ENCODE measurements at places on chromosomes 5 and 9.
A peak's percentile ranks its signal among the peaks of the same experiment; 100 is the strongest.

- DNase-seq, result no peak
Observed at GRCh38 chr9:5622016-5622415, 6.9 kb upstream of the RIC1 start.

- peak; percentile 29 for DNase-seq
Observed at GRCh38 chr5:90558344-90559192, at the start of gene ADGRV1. TSS of gene ADGRV1 (plus strand) at chr5:90558797. CDS start at chr5:90558896, 99 bp downstream.

GRCh38 chr9:108056084-108056804 is 566.7 kb upstream of the KLF4 start:
- DNase-seq, result no peak

- no peak for DNase-seq
Observed at GRCh38 chr9:125889476-125890419, 142.6 kb downstream of the PBX3 start.

DNA sequence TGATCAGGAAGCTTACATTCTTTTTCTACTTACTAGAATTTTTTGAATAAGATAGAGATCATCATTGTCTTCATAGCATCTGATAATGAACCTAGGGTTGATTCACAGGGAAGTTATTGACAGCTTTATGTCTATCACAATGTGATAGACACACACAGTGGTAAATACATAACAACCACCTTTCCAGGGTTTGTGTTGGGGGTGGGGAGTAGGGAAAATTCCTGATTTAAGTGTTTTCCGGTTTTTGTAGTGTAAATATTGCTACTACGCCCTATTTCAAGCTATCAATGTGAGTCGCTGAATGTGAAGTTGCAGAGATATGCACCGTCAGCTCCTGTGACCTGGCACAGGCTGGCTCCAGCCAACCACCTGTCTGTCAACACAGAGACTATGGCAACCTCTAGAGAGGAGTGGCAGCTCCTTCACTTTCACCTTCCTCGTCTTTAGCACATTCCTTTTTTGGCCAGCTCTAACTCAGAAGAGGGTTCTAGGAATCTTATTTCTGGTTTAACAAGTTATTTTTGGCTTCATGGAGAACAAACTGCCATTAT is 224.9 kb downstream of the MAT2B start:
- DNase-seq, result no peak

GRCh38 chr5:39017504-39017903 is 56.7 kb downstream of the RICTOR start:
- no peak for DNase-seq

- no peak for DNase-seq
Observed at GRCh38 chr9:136057236-136058081, 37.6 kb downstream of the NACC2 start.

DNA sequence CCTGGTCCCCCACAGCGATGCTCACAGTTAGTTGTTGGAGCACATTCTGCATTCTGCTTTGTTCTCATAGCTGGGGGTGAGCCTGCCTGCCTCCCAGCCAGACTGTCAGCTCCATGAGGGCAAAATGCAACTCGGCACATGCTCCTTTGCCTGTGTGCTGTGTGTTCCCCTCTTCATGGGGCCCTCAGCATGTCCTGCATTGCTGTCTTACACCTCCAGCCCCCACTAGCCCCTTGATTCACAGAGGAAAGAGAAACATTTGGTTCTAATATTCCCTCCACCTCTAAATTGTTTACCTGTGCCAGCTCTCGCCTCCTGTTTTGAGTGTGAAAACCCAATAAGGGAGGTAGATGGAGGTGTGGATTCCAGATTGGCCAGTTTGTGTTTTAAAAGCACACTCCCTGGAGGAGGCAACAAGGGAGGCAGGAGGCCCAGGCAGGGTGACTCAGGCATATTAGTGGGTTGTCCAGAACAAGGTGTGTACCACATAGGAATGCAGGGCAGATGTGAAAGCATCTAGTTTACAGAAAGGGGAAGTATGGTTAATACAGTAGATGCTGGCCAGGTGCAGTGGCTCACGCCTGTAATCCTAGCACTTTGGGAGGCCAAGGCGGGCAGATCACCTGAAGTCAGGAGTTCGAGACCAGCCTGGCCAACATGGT is 224.6 kb downstream of the AGTPBP1 start:
- DNase-seq, result no peak

DNA sequence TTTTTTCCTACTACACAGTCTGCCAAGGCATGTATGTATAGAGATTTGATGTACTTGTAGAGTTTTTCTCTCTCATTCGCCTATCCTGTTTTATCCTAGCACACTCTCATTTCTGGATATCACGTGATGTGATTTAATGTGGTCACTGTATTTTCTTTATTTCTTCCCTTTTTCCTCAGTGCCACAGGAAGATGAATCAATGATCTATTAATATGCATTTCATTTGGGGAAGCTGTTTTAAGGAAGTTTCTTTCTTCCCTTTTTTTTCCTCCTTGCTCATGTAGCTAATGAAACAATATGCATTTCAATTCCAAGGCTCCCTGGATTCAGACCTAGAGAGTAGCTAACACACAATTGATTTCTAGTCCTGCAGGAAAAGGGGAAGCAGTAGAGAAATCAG is 506.3 kb upstream of the WWC1 start:
- no peak for DNase-seq

- DNase-seq, result no peak
Observed at GRCh38 chr5:176350416-176350815, 11.1 kb downstream of the KIAA1191 start.

DNA sequence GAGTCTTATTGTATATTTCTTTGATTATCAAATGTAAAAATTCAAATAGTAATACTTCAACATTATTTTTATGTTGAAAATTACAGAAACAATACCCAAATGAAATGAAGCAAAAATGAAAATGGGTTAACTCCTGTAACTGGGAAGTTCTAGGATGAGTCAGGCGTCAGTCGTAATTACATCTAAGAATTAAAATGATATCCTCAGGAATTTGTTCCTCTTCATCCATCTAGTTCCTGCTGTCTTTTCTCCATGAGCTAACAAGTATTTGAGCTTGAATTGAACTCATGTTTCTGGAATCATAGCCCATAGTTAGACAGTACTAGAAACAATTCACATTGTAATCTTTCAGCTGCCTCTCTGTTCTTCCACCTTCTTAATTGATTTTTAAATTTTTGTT is 568.3 kb upstream of the TLE4 start:
- DNase-seq, result no peak

GRCh38 chr9:79665369-79665768 is 93.6 kb downstream of the TLE4 start:
- no peak for DNase-seq

- DNase-seq, result no peak
Observed at GRCh38 chr9:105204416-105204815, 40.0 kb upstream of the SLC44A1 start.

- DNase-seq, result no peak
Observed at GRCh38 chr5:144189800-144190429, 19.2 kb downstream of the KCTD16 start.

GRCh38 chr9:69190863-69191181 is 16.7 kb downstream of the TJP2 start:
- DNase-seq, result no peak

- no peak for DNase-seq
Observed at GRCh38 chr5:171650597-171650996, 135.0 kb upstream of the SMIM23 start.

- DNase-seq, result no peak
Observed at GRCh38 chr5:36982146-36982545, 105.6 kb downstream of the NIPBL start.

- DNase-seq, result no peak
Observed at GRCh38 chr5:78328585-78329173, 31.7 kb upstream of the SCAMP1 start.

DNA sequence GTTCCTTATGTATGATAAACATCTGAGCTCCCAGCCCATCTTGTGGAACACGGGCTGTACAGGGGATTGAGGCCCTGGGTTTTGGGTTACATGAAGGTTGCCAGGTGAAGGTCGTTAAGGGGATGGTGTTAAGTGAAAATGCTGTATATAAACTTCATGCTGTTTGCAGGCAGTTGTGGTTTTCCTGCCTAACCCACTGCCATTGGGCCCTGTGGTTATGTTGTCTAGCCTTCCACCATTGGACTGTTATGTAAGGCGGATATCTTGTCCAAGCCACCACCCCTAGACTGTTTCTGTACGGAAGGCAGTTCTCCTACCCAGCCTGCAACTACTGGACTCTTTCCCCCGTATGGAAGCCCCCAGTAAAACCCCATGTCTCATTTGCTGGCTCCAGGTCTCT is 246.1 kb downstream of the KIF4B start:
- no peak for DNase-seq

DNA sequence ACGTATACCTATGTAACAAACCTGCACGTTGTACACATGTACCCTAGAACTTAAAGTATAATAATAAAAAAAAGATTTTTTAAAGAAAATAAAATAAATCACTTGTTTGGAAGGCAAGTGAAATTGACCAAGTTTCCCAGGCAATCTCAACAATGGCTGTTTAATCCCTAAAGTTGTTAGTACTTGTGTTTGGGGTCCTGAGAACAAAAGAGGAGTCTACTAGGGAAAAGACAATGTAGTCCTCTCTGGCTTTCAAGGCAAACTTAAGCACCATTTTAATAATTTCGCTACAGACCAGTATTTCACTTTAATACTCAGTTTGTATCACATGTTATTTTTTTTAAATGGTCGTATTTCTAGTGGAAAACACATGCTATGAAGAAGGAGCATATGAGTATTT is 14.2 kb downstream of the CEMIP2 start:
- DNase-seq, result no peak

GRCh38 chr5:31944684-31945445 is 229.3 kb downstream of the GOLPH3 start:
- DNase-seq, result no peak

DNA sequence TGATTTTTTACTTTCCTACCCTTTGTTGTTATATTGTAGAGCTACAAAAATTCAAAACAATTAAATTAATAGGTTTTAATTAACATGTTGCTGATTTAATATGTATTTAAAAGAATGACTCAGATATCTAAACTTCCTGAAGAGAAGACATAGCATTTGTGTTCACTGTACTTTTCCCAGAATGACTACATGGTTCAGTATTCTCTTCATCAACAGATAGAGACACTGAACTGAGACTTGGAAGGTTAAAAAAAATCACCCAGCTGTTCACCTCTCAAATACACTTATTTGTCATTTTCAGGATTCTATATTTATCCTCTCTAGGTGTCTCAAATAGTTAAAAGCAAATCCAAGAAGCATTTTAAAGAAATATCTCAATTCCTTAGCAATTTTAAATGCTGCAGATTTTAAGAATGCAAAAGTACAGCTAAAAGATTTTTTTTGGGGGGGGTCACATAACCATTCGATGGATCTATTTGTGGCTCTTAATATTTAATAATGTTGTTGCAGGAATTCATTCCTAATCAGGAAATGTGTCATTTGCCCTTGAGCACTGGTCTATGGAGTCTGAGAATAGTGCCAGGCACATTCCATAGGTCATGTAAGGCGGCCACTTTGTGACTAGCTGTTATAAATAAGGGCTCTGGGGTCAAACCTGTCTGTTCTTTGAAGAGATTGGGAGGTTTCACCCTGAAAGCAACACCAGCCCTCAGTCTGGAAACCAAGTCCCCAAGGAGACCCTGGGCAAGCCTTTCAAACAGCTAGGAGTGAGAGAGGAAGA is 463.1 kb downstream of the NR2F1-AS1 start:
- no peak for DNase-seq

DNA sequence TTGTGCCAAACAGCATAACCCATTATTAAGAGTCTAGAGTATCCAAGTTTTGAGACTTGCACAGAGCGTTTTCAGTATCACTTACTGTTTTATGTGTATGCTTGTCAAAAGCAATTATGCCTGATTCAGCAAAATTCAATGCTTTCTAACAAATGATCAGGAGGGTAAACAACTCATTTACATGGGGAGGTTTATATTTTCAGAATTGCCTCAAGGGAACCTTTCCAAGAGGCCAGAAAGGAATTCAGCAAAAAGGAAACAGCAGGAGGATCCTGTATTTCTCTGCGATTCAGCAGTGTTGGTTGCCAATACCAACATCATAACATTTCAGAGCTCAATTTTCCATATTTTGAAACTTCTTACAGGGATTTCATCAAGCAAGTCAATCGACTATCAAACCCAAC is 69.3 kb upstream of the DAB2 start:
- DNase-seq, result no peak

GRCh38 chr9:36099718-36100117 is 36.8 kb upstream of the GLIPR2 start:
- no peak for DNase-seq

GRCh38 chr5:1118231-1118698 is 6.4 kb upstream of the SLC12A7 start:
- DNase-seq, result peak; percentile 70

DNA sequence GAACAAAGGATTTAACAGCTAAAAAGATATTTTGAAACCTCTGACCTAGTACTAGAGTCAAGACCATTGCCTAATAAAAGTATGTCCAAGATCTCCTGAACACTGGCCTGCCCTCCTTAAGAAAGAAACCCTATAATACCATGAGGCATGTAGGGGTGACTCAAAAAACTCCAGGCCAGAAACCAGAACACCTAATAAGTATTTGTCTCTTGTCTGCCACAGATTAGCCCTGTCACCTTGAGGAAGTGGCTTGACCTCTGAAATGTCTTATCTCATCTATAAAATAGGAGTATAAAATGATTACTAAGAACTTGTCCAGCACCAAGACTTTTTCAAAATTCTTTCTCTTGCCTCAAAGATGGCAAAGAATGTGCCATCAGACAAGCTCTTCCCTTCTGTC is 125.5 kb upstream of the RASGRF2 start:
- no peak for DNase-seq

- no peak for DNase-seq
Observed at GRCh38 chr5:180142824-180143610, 66.0 kb downstream of the RASGEF1C start.

GRCh38 chr9:97980479-97980803 is 2.7 kb upstream of the ANP32B start:
- DNase-seq, result peak; percentile 64

GRCh38 chr5:94028001-94028400 is 286.6 kb upstream of the POU5F2 start:
- no peak for DNase-seq

DNA sequence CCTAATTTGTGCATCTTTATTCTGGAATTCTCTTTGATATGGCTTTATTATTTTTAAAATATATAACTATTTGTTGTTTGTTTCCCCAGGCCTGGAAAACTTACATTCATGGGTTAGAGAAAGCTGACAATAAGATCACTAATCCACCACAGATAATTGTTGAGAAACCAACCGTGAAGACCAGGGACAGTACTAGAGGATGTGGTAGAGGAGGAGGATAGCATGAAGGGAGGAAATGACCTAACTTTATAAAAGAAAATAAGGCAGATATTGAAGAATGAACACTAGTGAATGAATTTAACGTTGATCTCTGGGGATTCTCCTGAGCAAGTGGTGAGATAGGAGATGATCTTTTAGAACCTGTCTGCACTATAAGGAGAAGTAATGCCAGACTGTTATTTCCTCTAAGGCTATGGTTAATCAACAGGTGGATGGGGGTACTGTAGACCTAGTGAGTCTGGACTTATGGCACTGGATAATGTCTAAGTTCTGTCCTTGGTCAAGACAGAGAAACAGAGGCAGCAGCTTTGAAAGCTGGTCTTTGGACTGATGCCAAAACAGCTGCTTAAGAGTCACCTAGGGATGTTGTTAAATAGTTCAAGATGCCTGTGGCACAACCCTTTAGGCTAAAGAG is 52.4 kb downstream of the NREP start:
- DNase-seq, result no peak

- DNase-seq, result no peak
Observed at GRCh38 chr9:121388140-121388905, 18.3 kb upstream of the STOM start.

GRCh38 chr9:97307091-97307490 is 368 bp upstream of the CCDC180 start:
- peak; percentile 45 for DNase-seq

GRCh38 chr9:89753472-89754055 is 148.8 kb downstream of the GADD45G start:
- DNase-seq, result no peak

- DNase-seq, result no peak
Observed at GRCh38 chr5:178404987-178405386, 172.4 kb upstream of the PHYKPL start.
